ENCODE measurements at places on chromosomes 11 and 22.
A peak's percentile ranks its signal among the peaks of the same experiment; 100 is the strongest.

DNA sequence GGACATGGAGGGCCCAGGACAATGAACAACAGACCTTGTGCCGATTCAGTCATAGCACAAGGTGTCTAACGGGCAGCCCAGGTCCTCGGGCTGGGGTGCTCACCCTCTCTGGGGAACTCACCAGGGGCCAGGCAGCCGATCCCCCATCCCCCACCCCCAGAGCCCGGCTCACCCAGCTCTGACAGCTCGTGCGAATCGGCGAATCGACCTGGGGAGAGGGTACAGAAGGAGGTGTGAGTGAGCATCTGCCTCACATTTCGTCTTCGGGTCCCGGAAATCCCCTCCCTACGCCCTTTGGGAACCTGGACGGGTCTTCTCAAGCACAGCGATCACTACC lies 423 bp downstream of the PEX16 start:
- no peak for DNase-seq

DNA sequence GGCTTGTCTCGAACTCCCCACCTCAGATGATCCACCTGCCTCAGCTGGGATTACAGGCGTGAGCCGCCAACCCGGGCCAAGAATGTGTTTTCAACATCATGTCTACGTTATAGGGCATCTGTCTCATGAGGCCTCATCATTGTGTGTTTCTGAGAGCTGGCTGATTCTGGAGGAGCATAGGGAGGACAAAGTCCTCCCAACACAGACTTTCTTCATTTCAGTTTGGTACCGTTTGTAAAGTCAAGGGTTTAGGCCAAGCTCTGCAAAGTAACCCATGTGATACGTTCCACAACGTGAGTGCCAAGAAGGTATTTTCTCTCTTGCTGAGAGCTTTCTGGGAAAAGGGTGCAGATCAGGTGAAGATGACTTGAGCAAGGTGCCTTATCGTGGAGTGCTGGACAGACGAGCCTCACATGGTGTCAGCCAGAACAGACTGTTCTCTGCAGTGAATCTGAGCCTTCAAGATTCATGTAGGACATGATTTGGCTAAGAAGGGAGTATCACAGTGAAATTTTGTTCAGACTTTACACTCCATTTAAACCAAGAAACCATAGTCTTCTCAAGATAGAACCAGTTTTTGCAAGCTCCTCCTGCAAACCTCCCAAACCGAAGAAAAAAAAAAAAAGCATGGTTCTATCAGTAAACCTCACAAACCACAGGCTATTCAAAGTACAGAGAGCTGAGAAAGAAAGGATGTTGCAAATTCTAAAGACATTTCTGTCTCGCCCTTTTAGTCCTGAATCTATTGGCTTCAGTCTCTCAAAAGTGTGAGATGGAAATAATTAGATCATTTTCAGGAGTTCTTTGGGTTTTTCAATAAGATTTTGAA lies 71.7 kb downstream of the DBX1 start:
- DNase-seq: peak; percentile 36

- peak; percentile 54 for DNase-seq
Measured at GRCh38 chr11:76269661-76270261, 63.5 kb upstream of the WNT11 start.

- no peak for DNase-seq
Measured at GRCh38 chr11:57421805-57422204, 5.1 kb downstream of the SLC43A3 start.

DNA sequence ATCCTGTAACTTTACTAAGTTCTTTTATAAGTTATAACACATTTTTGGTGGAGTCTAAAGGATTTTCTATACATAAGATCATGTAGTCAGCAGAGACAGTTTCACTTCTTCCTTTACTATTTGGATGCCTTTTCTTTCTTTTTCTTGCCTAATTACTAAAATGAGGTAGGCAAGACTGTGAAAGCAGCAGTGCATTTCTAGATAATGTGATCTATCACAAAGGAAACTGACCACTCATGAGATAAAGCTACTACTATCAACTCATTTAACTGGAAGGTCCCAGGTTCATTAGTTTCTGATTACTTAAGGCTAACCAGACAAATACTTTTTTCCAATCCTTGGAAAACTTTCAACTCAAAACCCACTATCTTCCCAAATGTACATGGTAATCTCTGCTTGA lies 196.2 kb upstream of the E2F8 start:
- no peak for DNase-seq

- no peak for DNase-seq
Measured at GRCh38 chr22:33699176-33699575, 221.1 kb downstream of the LARGE1 start.

DNA sequence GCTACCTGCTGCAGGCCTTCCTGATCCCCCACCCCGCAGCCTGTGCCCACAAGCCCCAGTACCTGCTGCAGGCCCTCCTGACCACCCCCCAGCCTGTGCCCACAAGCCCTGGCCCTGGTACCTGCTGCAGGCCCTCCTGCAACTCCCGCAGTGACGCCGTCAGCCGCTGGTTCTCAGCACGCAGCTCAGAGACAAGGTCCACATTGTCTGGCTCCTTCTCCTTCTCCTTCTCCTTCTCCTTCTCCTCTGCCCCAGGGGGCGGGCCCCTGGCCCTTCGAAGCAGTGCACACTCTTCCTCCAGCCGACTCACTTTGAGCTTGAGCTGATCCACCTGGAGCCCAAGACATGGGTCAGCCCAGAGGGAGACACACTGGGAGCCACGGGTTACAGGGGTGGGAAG lies 9.1 kb downstream of the CARD10 start:
- no peak for DNase-seq

DNA sequence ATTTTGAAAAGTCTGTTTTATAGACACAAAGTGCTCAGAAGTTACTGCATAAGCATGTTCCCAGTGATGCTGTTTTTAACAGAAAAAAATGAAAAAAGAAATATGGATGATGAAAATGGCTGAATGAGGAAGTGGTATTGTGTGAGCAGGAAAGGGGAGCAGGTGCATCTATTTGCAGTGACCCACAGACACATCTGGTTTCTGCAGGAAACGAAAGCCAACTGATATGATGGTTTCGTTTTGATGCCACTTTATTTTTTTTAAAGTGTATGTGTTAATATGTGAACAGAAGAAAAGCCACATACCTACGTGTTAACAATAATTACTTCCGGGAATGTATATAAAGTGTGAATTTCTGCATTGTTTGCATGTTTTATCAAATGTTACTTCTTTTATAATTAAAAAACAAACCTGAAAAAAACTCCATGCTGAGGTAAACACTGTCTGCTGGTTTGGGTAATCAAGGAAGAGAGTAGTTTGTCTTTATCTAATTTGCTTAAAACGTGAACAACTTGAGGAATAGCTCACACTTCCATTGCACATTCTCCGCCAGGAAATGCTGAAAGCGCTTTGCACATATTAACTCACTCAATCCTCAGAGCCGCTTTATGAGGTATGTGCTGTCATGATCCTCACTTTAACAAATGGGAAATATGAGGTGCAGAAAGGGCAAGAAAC lies 1335.9 kb downstream of the TBC1D22A start:
- no peak for DNase-seq

DNA sequence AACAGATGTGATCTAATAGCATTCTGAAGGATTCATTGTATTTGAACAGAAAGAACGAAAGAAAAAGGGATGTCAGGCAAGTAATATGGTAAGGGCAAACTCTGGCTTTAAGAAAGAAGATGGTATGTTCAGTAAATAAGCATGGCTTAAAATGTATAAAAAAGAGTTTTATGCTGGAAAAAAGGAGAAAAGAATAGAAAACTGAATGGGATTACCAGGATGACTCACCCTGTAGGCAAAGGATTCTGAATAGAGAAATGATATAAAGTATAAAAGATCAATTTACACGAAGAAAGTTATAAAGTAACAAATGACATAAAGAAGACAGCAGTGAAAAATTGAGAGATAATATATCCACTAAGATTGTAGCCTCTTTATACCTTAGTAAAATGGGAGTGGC lies 4.5 kb downstream of the CCDC82 start:
- DNase-seq: no peak

DNA sequence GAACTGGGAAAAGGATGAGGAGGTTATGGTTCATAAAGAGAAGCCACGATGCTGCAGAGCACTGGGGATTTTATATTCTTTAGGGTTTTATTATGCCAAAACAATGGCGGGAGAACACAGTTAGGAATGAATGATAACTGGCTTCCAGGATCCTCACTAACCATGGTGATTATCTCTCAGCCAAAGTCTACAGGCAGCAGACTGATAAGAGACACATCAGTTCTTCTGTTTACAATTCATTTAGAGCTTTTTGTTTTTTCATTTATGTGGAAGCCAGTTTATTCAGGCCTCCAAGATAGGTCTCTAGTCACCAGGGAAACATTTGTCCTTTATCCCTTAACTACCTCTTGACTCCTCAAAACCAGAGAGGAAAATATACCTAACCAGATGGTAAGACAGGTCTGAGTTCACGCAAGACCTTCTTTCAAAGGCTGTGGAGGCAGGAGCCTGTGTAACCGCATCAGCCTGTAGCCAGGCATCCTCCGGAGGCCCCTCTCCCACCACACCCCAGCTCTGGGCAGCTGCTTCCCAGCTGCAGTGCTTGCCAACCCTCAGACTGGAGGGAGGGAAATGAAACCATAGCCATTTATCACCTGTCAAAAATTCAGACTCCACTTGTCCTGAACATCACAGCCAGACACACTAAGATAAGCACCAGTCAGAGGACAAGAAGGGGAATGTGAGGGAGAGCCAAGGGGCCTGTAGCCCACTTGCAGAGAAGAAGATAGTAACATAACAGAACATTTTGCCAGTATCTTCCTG lies 57.2 kb upstream of the FAM181B start:
- peak; percentile 14 for DNase-seq

GRCh38 chr11:61873588-61874376 lies 17.6 kb downstream of the FADS3 start:
- DNase-seq: no peak

DNA sequence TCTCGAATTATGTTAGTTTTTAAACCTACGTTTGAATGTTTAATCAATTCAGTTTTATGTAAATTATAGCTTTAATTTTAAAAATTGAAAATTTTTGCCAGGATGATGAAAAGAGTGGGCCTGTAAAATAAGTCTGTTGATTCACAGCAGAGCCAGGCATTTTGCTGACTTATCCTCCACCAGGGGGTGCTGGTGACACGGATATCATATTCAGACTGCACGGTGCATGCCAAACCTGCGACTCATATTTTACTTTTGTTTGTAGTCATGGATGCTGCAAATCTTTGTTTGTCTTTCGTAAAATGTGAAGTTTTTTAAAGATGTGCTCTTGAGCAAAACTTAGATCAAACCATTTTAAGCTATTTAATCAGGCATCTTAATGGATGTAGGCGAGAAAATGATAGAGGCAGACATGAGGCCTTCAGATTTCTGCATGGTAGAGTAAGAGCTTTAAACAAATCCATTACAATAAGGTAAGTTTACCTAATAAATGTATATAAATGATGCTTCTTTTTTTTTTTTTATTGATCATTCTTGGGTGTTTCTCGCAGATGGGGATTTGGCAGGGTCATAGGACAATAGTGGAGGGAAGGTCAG lies 3.6 kb upstream of the OR8B3 start:
- peak; percentile 91 for DNase-seq

DNA sequence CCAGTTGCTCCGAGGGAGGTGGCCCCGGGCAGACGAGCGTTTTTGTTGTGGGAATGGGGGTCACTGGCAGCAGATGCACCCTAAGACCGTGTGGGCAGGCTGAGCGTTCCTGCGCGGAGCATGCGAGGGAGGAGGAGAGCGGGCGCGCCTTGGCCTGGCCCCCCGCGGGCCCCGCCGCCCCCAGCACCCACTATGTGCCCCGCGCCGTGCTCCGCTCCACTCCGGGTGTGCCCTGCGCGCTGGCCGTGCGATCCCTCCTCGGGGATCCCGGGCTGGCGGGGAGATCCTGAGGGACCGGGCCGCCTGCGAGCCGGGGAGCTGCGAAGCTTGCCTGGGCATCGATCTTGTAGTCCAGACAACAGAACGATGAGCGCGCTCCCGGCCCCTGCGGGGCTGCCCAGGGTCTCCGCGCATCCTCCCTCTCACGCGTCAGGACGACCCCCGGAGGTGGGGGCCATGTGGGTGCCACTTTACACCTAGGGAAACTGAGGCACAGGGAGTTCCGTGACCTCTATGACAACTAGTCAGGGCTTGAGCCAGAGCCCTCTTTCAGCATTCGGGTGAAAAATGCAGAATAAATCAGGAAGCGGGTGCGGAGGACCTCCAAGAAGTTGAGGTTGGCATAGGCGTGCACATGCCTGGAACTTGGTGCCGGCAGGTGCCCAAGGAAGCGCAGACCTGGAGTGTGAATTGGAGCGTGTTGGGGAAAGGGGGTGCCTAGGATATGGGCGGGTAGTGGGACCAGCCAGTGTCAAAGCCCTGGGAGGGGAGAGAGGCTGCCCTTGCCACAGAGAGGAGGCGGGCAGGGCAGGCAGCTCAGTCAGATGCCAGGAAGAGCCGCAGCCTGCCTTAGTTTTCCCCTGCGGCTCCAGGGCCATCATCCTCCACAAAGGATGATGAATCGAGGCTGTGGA lies 1.3 kb upstream of the KMT5B start:
- DNase-seq: no peak

Data from hepatocyte (in vitro differentiated cells).